ENCODE measurements at places on chromosomes 6 and 20.

- DNase-seq = no peak
Measured at GRCh38 chr6:52526634-52527033, 50.2 kb downstream of the TRAM2 start.

GRCh38 chr20:19867074-19867473, 109.0 kb downstream of the RIN2 start:
- DNase-seq = no peak

DNA sequence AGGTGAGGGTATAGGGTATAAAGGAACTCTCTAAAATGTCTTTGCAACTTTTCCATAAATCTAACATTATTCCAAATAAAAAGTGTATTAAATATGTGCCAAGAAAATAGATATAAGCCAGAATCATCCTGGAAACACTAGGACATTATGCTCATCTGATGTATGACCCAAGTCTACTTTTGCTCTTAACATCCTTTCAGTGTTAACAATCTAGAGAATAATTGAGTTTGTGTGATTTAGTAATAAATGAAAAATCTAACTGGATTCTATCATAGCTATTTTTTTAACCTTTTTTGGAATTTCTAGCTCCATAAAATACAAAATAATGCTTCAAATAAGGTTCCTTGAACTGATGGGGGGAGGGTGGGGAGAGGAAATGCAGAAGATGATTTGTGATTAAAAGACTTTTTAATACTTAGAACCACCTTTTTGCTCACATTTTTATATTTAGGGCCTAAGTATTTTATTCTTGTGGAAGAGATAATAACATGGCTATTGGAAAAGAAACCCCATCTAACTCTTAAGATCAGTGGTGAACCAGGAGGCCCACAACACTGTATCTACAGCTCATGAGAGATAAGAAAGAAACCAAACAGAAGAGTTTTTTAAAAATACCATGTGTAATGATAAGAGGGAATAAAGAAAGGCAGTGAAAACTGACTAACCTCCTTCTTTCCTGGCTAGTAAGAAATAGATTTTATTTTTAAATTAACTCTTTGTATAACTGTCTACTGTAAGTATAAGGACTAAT, 68.5 kb downstream of the PDSS2 start:
- DNase-seq = no peak

DNA sequence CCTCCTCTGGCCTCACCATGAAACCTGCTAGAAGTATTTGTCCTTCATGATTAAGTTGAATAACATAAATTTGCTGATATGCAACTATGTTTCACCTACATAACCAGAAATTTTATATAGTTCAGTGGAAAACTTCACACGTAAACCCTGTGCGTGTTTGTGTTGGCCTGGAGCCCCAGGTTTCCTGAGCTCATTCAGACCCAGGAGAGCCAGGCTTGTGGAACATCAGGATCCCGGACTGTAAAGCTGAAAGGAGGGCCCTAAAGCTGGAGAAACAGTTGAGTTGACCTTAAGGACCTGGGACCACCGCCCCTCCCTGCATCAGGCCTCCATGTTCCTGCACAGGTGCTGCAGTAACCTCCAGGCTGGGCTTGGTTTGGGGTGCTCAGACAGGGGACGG, 3.1 kb upstream of the SPATS1 start:
- DNase-seq = no peak

GRCh38 chr20:19658137-19658536, 99.9 kb upstream of the RIN2 start:
- DNase-seq = no peak

DNA sequence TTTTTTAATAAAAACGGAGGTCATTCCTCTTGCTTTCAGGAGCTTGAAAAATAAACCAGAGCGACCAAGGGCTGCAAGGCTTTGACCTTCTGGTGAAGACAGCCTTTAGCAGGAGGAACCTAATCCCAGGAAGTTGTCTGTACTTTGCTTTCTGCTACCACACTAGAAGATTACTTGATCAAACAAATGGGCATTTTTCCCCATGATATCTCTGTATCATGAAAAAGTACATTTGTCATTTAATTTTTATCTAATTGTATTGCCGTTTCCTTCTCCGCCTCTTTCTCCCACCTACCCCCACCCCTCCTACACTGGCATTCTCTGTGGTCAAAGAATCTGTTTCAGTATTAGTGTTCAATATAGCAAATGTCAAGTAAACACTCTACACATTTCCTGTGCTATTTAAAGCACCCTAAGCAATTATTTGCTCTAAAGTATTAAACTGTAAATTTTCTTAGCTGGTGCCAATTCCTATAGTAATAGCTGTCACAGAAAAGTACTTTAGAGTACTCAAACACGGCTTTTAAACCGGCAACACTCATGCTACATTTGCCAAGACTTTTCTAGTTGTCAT, 29.7 kb downstream of the ATXN1 start:
- no peak for DNase-seq

- DNase-seq = no peak
Measured at GRCh38 chr6:138491017-138491416, 8.3 kb downstream of the NHSL1 start.

DNA sequence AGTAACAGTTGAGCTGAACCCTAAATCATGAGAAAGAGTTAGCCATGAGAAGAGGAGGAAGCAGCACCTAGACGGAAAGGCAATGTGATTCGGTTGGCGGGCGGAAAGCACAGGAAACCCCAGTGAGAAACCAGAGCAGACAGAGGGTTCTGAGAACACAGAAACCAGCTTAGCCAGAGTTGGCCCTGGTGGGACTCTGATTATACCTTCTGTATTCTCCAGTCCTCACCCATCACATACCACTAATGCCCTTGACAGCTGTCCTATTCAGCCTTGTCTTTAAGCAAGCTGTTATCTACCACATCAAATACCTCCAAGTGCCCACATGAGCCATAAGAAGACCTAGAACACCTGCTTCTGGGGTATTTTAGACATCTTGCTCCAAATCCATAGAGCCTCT, 58.9 kb upstream of the LRRC1 start:
- DNase-seq = no peak

- DNase-seq = no peak
Measured at GRCh38 chr20:36259177-36260061, 23.1 kb downstream of the AAR2 start.

DNA sequence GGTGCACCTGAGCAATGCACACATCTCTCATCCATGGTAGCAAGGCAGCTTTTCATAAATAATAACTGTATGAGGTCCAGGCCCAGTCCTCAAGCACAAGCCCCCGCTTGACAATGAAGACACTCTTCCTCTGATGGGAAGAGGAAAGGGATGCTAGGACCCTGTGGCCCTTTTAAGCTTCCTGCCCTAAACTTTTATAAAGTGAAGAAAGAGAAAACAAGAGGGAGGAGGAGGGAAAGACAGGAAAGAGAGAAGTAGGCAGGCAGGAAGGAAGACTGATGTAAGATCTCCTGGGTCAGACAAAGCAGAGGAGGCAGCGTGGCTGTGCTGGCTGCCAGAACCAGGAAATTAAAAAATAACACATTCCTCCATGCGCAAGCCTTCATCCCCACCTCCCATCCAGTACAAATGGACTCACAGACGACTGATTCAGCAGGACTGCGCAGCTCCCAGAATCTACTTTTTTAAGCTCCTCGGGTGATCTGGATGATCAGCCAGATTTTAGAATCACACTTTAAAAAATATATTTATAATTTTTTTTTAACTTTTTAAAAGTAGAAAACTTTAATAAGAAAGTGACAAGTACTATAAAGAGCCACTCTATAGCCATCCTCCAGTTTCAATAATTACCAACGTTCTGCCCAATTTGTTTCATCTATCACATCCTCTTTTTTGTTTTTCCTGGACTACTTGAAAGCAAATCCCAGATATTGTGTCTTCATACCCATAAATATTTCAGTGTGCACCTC, 16.5 kb downstream of the TNFAIP3 start:
- DNase-seq = no peak

- no peak for DNase-seq
Measured at GRCh38 chr6:92759178-92759577, 660.2 kb downstream of the EPHA7 start.

- no peak for DNase-seq
Measured at GRCh38 chr20:7144464-7144863, 377.0 kb downstream of the BMP2 start.

GRCh38 chr6:12262236-12263061, 27.7 kb upstream of the EDN1 start:
- no peak for DNase-seq
